ENCODE measurements at places on chromosomes 4 and X.

- no peak for DNase-seq
These were observed 130.5 kb downstream of the CPEB2 start for GRCh38 chr4:15132739-15133138.

DNA sequence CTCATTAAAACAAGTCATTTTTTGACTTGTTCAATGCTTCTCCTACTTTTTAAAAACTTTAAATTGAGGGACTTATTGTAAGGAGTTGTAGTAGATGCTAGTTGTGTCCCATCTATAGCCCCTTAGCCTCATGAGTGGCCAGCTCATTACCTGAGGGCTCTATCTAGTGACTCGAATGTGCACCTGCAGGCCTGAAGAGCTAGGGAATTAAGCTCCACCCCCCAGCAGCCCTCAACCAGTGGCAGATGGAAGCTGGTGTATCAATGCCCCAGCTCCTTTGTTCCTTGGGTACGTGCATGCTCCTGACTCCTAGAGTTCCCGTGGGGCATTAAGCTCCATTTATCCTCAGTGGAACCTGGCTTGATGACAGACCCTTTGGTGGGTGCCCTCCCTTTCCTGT lies 146.7 kb upstream of the FAM9B start:
- no peak for DNase-seq

DNA sequence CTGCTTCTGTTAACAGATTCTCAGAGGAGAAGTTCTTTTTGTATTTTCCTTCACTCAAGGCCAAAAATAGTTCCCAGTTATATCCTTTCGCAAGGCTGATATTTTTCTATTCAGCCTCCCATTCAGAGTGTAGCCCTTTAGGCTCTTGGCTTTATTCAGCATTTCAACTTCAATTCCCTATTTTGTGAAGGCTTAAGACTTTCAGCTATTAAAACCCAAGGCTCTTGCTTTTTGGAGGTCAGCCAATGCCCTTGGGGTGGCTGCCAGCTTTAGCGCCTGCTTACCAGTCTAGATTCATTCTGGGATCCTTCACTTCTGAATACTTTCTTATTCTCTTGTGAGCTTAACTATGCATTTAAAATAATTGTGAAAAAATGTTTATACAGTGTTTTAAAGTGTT lies 57.3 kb upstream of the ADGRA3 start:
- no peak for DNase-seq

DNA sequence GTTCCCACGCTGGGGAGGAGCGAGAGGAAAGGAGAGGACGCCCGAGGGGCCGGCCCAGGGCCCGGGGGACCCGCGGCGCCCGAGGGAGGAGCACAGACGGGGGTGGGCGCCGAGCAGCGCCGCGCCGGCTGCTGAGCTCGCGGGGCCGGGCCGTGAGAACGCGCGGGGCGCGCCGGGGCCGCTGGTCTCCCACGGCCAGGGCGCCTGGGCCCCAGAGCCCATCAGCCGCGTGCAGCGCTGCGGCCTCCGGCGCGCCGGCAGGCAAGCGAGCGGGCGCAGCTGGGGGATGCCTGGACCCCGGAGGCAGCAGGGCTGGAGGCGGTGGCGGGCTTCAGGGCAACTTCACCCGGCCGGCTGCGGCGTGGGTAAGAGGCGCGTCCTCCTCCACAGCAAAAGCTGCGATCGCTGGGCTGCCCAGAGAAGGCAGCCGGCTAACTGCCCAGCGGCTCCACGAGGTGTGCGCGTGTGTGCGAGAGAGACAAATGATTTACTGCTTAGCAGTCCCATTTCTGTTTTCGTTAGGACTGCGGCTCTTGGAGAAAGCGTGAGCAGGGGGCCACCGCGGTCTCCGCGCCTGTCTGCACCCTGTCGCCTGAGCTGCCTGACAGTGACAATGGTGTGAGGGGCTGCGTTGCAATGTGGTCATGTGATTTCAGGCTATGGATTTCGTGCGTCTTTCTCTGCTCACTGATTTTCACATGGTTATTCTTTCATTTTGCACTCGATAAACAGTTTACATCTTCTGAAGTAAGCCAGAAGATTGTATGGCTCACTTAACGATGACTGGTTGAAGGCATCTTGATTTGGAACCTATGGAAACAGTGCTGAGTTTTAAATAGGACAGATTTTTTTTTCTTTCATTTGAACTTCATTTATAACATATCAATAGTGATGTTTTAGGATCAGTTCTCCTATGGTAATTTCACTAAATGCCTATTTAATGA lies 1.2 kb downstream of the GUCY1A1 start:
- DNase-seq = no peak

DNA sequence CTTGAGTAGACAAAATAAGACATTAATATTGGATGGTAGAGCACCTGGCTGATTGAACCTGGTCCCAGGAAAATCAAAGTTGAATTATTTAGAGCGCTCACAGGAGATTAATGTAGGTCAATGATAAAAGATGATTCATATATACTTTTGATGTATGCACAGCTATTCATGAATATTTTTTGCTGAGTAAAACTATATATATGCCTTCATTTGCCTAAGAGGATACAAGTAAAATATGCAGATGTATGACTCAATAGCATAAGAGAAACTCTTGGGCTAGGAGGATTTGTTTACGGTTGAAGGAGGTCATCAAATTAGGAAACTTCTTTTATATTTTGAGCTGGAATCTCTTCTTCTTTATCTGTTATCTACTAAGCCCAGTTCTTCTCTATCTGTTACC lies 202.7 kb upstream of the HS3ST1 start:
- no peak for DNase-seq

DNA sequence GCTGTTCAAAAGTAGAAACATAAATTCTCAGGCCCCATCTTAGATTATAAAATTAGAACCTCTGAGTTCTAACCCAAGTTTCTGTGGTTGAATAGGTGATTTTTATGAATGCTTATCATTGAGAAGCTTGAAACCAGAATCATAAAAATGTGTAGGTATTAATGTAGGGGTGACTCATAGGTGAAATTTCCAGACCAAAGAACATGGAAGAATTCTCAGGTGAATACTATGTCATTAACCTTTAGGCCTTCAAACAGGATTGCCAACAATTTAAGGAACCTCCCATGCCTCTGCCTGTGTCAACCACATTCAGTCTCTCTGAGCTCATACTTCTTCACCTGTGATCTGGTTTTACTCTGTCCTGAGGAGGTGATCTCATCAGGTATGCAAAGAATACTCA lies 177.8 kb downstream of the NPFFR2 start:
- no peak for DNase-seq
